Epithelial cell of prostate (primary cell): ENCODE measurements at places on chromosomes 7 and 10.

DNA sequence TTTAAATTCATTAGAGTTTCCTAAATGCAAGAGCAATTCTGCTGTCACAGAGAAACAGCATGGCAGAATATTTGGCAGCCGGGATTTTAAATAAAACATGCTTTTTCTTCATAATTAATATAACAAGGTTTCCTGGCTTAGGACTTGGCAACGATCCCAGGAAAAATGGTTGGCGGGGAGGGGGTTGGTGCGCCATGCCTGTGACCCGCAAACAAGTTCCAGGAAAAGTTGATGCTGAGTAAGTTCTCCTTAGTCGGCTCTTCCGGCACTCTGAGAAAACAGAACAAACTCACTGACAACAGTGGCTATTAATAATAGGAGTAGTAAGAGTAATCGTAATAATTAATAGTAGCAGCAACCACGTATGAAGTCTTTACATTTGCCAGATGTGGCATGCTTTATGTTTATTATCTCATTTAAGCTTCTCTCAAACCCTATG is 4.6 kb downstream of the HABP2 start:
- no peak for DNase-seq

DNA sequence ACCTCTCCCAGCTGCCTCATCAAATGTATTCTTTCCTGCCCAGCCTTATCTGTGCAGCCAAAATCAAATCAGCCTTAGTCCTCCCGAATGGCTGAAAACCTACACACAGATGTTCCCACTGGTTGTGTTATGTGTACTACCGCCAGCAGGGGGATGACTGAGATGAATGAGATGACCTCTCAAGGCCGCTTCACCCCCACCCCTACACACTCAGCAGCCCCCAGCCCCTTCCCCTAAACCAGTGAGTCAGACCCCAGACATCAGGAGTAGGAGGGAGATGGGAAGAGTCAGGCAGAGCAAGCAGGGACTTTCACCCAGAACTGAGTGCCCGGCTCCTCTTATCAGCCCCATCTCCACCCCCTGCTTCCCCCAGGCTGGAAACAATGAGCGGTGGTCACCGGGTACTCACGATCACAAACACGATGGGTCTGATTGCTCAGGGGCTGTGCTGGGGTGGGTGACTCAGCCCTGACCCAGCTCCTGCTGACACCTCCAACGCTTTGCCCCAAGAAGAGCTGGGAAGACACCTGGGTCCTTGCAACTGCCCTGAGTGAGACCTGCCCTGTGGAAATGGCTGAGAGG is 6.5 kb upstream of the C10orf105 start:
- no peak for DNase-seq

- peak; percentile 87 for DNase-seq
These were observed 68.9 kb upstream of the CCDC71L start for GRCh38 chr7:106729720-106730385.

GRCh38 chr7:26398756-26399509 is 107.3 kb downstream of the SNX10 start:
- DNase-seq = peak; percentile 10

- DNase-seq = no peak
These were observed 24.3 kb downstream of the SEM1 start for GRCh38 chr7:96685353-96685752.

GRCh38 chr10:80158598-80159127 is 26.1 kb downstream of the PLAC9 start:
- peak; percentile 69 for DNase-seq

DNA sequence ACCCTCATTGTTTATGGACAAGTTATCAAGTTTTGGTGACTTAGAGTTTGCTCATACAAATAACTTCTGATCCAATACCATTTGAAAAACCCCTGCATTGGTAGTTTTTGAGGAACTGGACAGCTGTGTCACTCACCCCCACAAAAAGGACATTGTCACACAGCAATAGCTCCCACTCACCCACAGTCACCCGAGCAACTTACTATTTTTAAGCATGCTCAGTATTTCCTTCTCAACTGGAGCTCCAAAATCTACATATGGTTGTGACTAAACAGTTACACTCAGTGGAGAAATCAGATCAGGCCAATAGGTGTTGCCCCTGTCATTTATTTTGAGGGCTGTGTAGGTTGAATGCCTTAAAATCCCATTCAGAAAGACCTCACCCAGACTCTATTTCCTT is 165.2 kb upstream of the AUTS2 start:
- DNase-seq = no peak

GRCh38 chr7:28155019-28155660 is 25.5 kb downstream of the JAZF1 start:
- DNase-seq = no peak

- peak; percentile 89 for DNase-seq
These were observed 3.2 kb downstream of the UBE2H start for GRCh38 chr7:129949292-129950133.
